AG09319 (cell line): ENCODE measurements at places on chromosomes 3 and 15.
A peak's percentile ranks its signal among the peaks of the same experiment; 100 is the strongest.

GRCh38 chr15:31285772-31286261 lies 40.8 kb upstream of the KLF13 start:
- DNase-seq, result no peak

DNA sequence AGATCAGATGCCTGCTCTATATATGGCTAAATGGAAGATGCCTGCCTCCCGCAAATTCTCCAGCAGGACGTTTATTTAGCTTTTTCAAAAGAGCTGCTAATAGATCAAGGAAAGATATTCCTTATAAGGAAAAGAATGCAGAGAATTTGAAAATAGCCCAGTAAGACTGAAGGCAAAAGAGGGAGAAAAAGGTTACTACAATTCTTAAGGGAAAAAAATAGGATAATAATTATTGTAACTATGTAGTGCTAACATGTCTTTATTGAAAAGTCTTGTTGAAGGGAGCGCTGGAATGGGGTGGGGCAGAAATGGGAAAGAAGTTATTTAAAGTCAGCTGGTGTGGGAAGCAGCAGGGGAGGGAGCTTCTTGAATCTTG lies 2.9 kb downstream of the TPM1 start:
- no peak for DNase-seq

- no peak for DNase-seq
These were observed 20.8 kb upstream of the ARHGEF3 start for GRCh38 chr3:56822501-56822900.

DNA sequence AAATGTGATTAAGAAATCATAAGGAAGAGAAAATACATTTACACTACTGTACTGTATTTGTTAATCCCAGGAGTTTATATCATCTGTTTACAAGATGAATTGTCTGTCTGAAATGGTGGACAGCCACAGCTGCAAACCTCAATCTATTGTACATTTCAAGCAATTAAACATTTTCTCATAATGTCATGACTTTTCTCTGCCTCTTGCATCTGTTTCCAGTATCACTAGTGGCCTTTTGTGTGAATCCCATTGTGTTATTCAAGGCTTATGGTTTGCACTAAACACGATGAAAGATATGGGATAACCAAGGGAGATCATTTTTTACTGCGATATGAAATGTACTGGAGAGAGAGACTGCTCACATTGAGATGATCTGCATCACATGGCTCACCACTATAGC lies 200.2 kb upstream of the LRRN1 start:
- no peak for DNase-seq

DNA sequence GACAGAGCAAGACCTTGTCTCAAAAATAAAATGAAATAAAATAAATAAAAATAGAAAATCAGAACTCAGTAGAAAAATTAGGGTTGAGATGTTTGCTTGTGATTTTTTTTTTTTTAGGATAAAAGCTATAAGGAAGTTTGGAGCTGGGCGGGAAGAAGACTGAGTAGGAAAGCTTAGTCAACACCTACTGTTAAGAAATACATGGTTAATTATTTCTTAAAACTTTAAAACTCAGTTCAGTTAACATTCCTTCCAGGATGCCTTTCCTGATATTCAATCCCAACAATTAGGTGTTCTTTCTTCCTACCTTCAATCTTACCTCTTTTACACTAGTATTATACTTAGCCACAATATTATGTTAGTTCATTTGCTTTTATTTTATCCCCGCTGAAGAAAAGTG lies 246.2 kb downstream of the LSAMP start:
- no peak for DNase-seq

DNA sequence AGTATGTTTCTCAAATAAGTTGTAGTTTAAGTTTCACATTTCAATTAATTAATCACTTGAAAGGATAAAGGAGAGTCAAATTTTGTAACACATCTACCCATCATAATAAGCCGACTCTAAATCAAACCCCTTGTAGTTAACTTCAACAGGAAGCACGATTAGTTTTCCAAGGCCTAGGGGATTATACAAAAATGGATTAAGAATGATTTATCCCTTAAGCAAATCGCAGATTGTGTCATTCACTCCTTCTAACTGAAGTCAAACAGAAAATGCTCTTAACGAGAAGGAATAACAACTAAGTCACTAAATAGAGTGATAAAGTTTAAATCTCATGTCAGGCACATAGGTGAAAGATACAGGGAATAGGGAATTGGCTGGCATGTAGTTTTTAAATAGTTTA lies 792.8 kb downstream of the ZPLD1 start:
- no peak for DNase-seq

DNA sequence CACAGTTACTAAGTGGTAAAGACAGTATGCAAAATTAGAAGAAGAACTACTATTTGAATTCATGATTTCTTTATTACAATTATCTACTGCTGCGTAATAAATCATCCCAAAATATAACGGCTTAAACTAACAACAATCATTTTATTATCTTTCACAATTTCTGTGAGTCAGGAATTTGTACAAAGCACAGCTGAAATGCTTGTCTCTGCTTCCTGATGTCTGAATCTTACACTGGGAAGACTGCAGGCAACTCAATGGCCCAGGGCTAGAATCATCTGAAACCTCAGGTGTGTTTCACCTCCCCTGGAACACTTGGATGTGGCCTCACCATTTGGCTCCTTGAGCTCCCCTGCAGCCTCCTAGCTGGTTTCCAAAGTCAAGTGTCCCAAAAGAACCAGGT lies 145.1 kb downstream of the MAGI1 start:
- DNase-seq, result no peak

DNA sequence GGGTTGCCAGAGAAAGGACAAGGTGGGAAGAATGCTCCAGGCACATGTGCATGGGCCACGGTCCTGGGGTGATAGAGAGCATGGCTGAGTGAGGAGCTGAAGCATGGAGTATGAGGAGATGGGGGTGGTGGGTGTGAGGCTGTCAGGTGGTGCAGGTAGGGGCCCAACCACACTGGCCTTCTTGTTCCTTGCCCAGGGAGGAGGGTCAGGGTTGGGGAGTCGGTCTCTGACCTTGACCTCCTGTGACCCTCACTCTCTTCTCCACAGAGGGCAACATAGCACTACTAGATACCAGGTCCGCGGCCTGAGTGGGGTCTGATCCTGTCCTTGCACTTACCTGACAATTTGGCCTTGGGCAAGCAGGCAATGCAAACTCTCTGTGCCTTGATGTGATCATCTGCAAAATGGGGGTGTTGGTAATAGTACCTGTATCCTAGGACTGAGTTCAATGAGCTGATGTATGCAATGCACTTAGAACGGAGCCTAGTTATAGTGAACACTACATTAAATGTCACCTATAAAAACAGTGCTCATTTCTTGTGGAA lies 75.2 kb downstream of the EEFSEC start:
- no peak for DNase-seq

DNA sequence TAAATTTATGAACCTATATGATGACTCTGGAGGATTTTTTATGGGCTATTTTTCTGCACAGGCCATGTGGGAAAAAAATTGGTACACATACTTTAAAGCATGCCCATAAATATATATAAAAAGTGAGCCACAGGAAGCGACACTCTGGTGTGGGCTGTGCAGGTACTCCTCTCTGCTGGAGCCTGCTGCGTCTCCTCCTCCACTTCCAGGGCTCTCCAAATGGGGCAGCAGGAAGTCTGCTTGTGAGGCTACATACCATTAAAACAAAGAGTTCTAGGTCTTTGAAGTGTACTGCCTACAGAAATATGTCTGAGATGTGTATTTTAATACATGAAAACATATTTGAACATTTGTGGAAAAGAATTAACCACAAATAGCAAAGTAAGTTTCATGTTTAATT lies 135.1 kb downstream of the CTNNB1 start:
- no peak for DNase-seq

DNA sequence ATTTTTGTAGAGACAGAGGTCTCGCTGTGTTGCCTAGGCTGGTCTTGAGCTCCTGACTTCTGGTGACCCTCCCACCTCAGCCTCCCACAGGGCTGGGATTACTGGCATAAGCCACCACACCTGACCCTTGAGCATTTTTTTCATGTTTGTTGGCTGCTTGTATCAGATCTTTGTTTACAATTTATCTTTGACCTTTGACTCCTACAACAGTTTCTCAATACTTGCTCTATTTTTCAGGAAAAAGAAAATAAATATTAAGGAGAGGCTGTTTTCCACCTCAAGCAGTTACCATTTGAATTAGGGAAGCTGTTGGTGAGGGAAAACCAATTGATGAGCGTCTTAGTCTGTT lies 44.5 kb downstream of the LIMD1 start:
- no peak for DNase-seq

- no peak for DNase-seq
These were observed 170.3 kb upstream of the CCDC54 start for GRCh38 chr3:107206945-107207344.

- no peak for DNase-seq
These were observed 183.7 kb downstream of the TLE3 start for GRCh38 chr15:69914040-69914439.

DNA sequence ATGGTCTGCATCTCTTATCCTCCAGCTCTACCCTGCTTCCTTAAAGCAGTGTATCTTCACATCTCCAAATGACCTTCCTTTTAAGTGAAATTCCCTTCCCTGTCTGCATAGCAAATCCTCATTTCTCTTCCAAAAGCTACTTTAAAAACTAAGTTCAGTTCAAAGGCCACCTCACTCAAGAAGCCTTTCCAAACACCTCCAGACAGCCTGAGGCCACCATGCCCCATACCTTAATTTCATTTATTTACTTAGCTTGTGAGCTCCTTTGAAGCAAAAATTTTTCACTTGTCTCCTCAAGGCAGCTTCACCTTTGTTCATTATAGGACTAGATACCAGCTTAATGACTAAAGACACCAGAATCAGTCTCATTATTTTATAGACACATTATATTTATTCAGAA lies 39.4 kb downstream of the PIGB start:
- no peak for DNase-seq

- DNase-seq, result no peak
These were observed 4.7 kb downstream of the SLC51A start for GRCh38 chr3:196220991-196221390.

DNA sequence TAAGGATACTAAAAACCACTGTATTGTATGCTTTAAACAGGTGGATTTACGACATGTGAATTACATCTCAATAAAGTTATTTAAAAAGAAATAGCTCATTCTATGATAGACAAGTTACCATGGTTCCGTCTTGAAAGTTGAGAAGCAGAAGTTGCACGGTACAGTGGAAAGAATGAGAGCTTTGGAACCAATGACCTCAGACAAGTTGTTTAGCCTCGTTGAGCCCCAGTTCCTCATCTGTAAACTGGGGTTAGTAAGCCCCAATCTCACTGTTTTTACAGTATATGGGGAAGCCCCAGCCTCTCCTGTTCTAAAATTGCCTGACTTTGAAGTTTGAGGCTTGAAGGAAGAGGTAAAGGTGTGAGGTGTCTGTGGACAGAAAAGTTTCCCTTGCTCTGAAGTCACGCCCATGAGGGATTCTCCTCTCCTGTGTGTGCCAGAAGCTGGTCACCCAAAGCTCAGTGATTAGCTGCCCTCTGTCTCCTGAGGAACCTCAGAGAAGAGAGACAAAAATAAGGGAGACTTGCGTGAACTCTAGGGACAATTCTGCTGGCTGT lies 10.0 kb downstream of the CRYGS start:
- DNase-seq, result no peak

DNA sequence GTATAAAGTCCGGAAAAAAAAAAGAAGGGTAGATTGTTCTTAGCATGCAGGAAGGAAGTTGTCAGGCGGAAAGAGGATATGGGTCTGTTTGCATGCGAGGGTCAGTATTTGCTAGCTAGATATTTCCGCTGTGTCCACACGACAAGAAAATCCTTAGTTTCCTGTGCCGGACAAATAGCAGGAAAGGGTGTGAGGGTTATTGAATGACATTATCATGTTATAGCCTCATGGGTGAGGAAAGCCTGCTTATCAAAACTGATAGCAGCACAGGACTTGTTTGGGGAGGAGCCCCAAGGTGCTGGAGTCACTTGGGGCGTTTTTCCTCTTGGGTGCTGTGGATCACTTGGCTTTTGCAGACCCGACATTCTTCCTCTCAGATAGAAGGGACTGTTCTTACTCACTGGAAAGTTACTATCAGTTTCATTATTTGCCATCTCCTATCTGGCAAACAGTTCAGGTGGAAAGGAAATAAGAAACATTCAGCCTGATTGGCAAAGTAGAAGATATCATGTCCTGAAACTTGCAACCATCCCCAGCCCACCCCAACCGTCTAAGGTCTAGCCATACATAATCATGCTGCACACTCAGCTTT lies 127.2 kb upstream of the DPH6 start:
- DNase-seq, result no peak

- no peak for DNase-seq
These were observed 235.4 kb downstream of the FMN1 start for GRCh38 chr15:32959077-32959476.

DNA sequence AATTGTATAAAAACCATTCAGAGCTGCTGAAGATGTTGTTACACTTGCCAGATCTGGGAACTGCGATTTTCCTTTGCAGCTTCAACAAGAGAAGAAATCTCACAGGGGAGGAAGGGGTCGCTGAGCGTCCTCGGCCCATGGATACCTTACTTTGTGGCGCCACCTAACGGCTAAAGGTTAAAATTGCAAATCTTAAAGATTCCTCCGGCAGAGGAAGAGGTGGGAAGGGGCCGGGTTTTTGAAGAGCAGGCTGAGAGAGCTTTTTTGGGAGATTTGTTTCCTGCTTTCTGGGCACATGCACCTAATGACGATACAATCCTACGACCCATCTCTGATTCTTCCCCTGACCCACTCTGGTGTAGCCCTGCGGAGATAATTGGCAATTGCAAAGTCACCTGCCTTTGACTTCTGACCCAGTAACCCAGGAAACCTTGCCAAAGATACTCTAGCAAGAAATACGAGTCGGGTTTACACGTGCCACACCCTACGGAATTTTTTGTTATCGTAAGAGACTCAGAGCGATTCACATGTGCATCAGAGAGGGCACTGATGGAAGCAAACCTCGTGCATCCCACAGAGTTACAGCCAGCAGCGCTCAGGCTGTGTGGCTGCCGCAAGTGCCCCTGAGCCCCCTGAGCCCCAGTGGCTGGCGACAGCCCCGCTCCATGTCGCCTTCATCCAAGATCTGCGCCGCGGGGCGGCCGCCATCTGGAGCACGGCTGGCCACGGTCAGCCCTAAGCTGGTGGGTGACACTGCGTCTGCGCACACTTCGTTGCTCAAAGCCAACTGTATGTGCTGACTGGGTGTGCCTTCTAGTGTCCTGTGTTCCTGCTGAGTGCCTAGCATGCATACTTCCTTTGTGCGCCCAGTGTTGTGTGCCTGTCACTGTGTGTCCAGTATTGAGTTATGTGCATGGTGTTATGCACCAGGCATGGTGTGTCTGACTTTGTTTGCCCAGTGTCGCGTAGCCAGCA lies 55.2 kb upstream of the CHRNA7 start:
- no peak for DNase-seq

- peak; percentile 20 for DNase-seq
These were observed 42.1 kb upstream of the ACTC1 start for GRCh38 chr15:34837246-34838016.

GRCh38 chr15:93830221-93831080 lies 400.9 kb upstream of the MCTP2 start:
- DNase-seq, result no peak
